ENCODE measurements at places on chromosomes 3 and 15. TPM values are rescaled to one million over a fixed set of nuclear protein-coding genes. Genes with fewer than 3 reads are reported as not detected.

DNA sequence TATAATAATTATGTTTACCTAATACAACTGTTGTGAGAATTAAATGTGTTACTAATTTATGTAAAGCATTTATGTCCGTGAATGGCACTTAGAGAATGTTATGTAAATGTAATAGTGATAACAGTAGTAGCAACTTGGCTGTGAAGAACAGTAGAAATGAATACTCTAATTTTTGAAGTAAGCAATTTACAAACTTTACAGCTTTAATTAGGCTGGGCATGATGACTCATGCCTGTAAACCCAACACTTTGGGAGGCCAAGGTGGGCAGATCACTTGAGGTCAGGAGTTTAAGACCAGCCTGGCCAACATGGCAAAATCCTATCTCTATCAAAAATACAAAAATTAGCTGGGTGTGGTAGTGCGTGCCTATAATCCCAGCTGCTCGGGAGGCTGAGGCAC is 33.9 kb upstream of the IREB2 start:
- no peaks in the 10 kb centered on the region for H3K36me3 ChIP-seq
- no peak for DNase-seq
- H3K27me3 ChIP-seq: peaks cover 9% of the 10 kb centered on the region
- no peak overlapping the region for H3K27ac ChIP-seq
- H3K4me1 ChIP-seq: peaks cover 31% of the 10 kb centered on the region

DNA sequence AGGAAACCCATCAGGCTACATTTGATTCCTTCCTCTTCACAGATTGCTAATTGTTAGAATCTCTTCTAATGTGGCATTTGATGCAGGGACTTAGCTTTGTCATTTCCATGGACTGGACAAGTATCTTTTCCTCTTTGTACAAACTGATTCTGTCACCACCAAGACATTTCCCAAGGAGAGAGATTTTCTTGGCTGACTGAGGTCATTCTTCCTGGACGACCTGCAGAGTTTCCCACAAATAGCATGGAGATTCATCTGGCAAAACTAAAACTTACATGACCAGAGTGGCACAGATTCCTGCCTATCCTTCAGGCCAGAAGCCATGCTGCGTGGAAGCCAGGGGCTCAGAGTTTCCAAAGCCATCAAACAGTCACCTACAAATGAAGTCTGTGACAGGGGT is 269.2 kb upstream of the LRTM1 start:
- no peak overlapping the region for H3K27ac ChIP-seq
- H3K4me3 ChIP-seq: no peak overlapping the region
- H3K4me1 ChIP-seq: no peaks in the 10 kb centered on the region
- peaks cover 14% of the 10 kb centered on the region for H3K27me3 ChIP-seq

DNA sequence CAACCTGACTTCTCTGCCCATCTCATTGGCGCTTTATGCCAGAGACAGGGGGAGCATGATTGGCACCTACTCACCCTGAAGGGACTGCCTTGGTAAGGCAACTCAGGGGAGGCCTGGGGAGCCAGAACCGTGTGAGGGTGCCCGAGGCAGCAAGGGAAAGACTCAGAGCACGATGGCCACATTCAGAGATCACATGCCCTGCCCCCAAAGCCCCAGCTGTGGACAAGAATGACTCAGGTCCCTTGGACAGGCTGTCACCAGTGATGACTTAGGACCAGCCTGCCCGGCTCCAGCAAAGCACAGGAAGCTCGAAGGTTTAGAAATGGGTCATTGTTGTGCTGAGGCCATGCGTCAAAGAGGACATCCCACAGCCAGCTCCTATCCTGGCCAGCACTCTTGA is 49.1 kb upstream of the LIMD1 start:
- no peak overlapping the region for H3K4me3 ChIP-seq
- no peak for DNase-seq
- no peak overlapping the region for H3K27ac ChIP-seq
- H3K4me1 ChIP-seq: peaks cover 13% of the 10 kb centered on the region
- H3K27me3 ChIP-seq: no peaks in the 10 kb centered on the region

DNA sequence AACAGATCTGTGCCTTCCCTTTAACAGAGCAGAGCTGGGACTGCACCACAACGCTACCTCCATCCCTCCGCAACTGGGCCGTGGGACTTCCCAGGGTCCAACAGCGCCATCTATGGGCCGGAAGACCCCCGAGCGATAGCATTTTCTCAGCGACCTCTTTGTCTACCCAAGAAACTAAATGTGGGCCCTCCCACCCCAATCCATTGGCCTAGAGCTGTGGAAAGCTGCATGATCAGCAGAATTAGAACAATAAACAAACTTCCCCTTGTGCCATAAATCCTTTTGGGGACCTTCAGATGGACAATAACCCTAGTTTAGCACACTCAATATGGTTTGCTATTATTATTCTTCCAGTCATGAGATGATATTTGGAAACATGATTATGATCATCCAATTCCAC is 74.8 kb upstream of the NTRK3 start:
- DNase-seq: peak; percentile 73
- no peaks in the 10 kb centered on the region for H3K36me3 ChIP-seq
- H3K27ac ChIP-seq: no peak overlapping the region
- no peak overlapping the region for H3K4me3 ChIP-seq
- H3K27me3 ChIP-seq: peaks cover 43% of the 10 kb centered on the region
- no peaks in the 10 kb centered on the region for H3K4me1 ChIP-seq

DNA sequence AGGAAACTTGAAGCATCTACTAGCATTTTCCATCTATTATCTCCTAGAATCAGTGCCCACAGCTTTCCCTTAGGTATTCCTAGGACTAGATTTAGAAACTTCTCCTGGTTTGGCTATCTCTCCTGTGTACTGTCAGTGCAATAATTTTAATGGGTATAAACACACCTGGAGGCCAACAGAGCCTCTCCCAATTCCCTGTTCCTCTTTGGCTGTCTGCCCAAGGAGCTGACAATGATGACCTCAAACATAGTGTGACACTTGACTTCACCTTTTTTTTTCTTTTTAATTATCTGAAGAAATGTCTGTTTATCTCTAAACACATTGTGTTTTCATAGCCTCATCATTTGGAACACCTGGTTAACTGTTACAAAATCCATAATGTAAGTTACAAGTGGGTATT is 754.5 kb upstream of the ALCAM start:
- H3K4me1 ChIP-seq: peaks cover 5% of the 10 kb centered on the region
- peak overlapping the region; percentile 15 for H3K4me3 ChIP-seq
- DNase-seq: no peak
- H3K27ac ChIP-seq: peak overlapping the region; percentile 48

- H3K4me3 ChIP-seq: no peak overlapping the region
- H3K36me3 ChIP-seq: no peaks in the 10 kb centered on the region
- H3K27ac ChIP-seq: no peak overlapping the region
- no peak for DNase-seq
- H3K27me3 ChIP-seq: no peaks in the 10 kb centered on the region
Observed at GRCh38 chr15:50192164-50192563, 10.2 kb downstream of the SLC27A2 start.

DNA sequence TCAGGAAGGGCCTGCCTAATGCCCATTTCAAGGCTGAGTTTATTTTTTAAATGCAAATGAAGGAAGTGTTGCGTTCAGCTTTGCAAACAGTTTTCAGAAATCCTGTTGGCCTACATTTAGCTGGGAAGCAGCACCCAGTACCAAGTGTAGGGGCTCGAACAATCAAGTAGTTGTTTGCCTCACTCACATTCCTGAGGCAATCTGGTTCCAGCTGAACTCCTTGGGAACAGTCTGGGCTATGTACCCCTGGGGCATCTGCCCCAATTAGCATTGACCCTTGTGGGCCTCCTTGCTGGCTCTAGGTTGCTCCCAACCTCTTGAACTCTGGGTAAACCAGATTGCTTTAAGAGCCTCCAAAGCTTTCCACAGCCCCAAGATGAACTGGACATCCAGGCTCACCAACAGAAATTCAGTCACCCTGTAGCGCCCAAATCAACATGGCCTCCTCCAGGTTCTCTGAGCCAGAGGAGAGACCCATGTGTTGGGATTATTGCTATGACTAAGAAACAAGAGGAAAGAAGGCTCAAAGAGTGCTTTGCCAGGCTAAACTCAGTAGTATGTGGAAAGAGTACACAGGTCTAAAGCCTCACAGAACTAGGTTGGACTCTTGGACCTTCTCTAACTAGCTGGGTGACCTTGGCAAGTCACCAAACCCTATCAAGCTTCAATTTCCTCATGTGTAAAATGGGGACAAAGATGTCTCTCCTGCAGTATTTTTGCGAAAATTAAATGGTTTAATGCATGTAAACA is 532.7 kb downstream of the SOX2 start:
- no peaks in the 10 kb centered on the region for H3K36me3 ChIP-seq
- no peaks in the 10 kb centered on the region for H3K27me3 ChIP-seq
- H3K4me3 ChIP-seq: no peak overlapping the region
- no peak for DNase-seq
- peaks cover 5% of the 10 kb centered on the region for H3K4me1 ChIP-seq
- H3K27ac ChIP-seq: no peak overlapping the region

DNA sequence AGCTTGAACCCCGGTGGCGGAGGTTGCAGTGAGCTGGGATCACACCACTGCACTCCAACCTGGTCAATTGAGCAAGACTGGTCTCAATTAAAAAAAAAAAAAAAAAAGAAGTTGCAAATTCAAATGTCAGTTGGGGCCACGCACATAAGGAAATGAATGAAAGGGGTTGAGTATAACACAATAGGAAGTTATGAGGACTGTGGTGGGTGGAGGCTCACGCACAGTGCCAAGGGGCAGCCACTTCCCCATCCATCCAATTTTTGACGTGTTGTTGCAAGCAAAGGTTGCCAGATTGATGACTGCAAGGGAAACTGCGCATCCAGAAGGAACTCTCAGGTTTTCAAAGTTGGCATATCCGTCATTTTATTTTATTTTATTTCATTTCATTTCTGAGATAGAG is 532.2 kb downstream of the NTRK3 start:
- H3K27ac ChIP-seq: no peak overlapping the region
- no peak overlapping the region for H3K4me3 ChIP-seq
- peaks cover 31% of the 10 kb centered on the region for H3K27me3 ChIP-seq
- peaks cover 13% of the 10 kb centered on the region for H3K4me1 ChIP-seq
- DNase-seq: no peak
- no peaks in the 10 kb centered on the region for H3K36me3 ChIP-seq

DNA sequence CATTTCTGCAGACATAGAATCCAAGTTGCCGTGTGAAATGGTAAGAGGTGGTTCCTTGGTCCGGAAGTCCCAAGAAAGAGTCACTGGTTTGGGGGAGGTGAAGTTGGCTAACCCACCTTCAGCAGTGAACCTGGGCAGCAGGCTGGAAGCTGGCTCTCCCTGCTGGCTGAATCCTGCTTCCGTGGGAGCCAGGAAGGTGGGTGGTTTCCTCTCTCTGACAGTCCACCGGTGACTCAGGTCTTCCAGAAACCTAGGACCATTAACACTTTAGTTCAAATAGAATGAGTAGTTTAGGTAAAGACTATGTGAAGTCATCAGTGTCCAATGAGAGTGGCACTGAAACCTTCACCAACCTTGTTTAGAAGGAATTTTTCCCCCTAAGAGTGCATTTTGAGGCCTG is 87.4 kb upstream of the CACNA2D3 start:
- no peak overlapping the region for H3K27ac ChIP-seq
- no peak for DNase-seq
- no peak overlapping the region for H3K4me3 ChIP-seq
- H3K27me3 ChIP-seq: no peaks in the 10 kb centered on the region

DNA sequence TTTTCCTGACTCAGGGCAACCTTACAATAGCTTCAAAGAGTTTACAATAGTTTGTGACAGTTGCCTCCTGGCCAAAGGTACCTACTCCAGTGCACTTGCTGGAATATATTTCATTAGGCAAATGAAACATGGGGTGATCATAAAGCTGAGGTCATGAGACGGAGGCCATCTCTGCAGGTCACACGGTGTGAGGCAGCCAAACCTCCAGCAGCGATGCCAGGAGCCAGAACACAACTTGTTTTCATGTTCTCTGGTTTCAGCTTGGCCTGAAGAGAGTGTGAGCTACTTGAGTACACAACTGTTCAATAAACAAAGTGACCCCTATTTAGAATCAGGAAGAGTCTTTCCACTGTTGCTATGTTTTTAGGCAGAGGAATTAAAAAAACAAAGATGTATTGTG is 42.7 kb upstream of the PYGO1 start:
- H3K36me3 ChIP-seq: peaks cover 9% of the 10 kb centered on the region
- no peaks in the 10 kb centered on the region for H3K4me1 ChIP-seq
- DNase-seq: no peak

DNA sequence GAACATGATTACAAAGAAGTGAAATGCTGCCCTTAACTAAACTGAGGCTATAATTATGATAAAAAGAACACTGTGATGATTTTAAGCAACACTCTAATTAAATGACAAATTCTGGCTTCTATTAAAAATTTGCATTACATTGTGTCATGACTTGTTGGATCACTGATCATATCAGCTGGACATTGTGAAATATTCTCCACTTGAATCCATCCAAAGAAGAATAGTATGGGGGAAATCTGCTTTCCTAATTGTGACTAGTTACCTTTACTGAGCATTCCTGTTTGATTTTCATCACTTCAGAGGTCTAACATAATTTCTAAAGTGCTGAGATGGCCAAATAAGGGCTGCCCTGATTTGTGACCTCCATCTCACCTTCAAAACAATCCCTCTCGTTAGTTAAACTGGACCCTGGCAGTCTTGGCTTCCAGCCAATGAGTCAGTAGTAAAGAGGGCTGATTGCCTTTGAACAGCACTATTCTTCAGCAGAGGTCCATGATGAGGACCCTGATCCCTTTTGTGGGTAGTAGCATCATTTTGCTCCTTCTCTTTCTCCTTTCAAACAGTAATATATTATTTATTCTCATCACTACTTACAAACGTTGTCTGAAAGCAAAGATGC is 53.5 kb upstream of the LEKR1 start:
- no peak overlapping the region for H3K4me3 ChIP-seq
- peaks cover 15% of the 10 kb centered on the region for H3K4me1 ChIP-seq
- DNase-seq: no peak
- no peaks in the 10 kb centered on the region for H3K36me3 ChIP-seq
- H3K27ac ChIP-seq: no peak overlapping the region

- no peak for DNase-seq
- H3K4me1 ChIP-seq: no peaks in the 10 kb centered on the region
- no peak overlapping the region for H3K27ac ChIP-seq
- no peak overlapping the region for H3K4me3 ChIP-seq
Observed at GRCh38 chr3:157043771-157044170, 116.2 kb downstream of the CCNL1 start.

GRCh38 chr3:25173606-25174005 is 254.5 kb upstream of the RARB start:
- H3K4me3 ChIP-seq: no peak overlapping the region
- peaks cover 60% of the 10 kb centered on the region for H3K27me3 ChIP-seq
- peaks cover 11% of the 10 kb centered on the region for H3K36me3 ChIP-seq
- H3K27ac ChIP-seq: no peak overlapping the region
- DNase-seq: no peak

ANKRD63 gene
- total RNA-seq: 1.5 TPM

VGLL3 gene
- 25.3 TPM for total RNA-seq

PCSK6 gene
- total RNA-seq: 6.5 TPM

LRTM1 gene
- total RNA-seq: 0.29 TPM

RGMA gene
- total RNA-seq: 37.0 TPM

Measured in type B pancreatic cell (in vitro differentiated cells).